ENCODE measurements at places on chromosomes 13 and 19.
A peak's percentile ranks its signal among the peaks of the same experiment; 100 is the strongest.

DNA sequence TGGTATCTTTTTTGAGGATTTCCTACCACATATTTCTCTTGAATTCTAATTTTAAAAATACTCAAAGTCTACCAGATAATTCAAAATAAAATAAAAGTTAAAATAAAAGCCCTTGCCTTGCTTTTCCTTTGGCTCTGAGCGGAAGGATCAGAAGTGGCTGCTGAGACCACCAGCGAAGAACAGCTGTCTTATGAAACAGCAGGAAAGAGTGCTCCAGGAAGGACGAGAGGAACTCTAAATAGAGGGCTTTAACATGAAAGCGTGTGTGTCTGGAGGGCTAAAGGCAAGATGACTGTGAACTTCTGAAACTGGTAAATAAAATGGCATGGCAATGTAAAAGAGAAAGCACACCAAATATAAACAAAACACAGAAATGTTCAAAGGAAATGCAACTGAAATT is 521.5 kb upstream of the SPRY2 start:
- peaks cover 13% of the 10 kb centered on the region for H3K4me1 ChIP-seq
- H3K27ac ChIP-seq, result no peak overlapping the region
- no peaks in the 10 kb centered on the region for H3K36me3 ChIP-seq
- H3K4me3 ChIP-seq, result no peak overlapping the region

DNA sequence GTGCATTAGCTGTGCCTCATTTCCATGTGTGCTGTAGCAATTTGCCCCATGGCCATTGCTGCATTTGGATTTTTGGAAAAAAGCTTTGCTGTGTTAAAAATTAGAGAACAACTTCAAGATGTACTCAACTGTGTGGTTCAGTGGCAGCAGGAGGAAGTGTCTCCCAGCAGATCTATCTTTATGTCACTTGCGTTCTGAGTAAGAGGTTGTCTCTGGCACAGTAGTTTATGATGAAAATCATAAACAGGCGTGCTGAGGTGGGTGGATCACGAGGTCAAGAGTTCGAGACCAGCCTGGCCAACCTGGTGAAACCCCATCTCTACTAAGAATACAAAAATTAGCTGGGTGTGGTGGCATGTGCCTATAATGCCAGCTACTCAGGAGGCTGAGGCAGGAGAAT is 29.0 kb upstream of the RNF17 start:
- H3K4me3 ChIP-seq, result no peak overlapping the region
- H3K4me1 ChIP-seq, result no peaks in the 10 kb centered on the region
- DNase-seq, result no peak
- H3K36me3 ChIP-seq, result no peaks in the 10 kb centered on the region
- no peak overlapping the region for H3K27ac ChIP-seq
- H3K27me3 ChIP-seq, result no peaks in the 10 kb centered on the region

DNA sequence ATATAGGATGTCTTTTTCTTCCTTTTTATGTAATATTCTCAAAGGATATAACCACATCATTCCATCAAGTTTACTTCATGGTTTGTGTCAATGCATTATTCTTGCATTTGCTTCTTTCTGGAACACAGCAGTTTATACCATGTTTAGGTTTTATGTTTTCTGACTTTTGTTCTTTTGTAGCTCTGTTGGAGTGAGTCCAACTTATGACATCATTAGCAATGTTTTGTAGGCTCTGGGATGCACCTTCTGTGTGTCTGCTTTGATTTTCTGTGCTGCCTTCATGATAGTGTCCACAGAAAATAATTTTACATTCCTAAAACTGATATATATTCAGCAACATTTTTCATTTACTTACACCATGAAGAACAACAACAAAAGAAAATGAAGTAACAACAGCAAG is 68.9 kb downstream of the SHISA2 start:
- H3K4me1 ChIP-seq, result peaks cover 45% of the 10 kb centered on the region
- H3K27me3 ChIP-seq, result no peaks in the 10 kb centered on the region
- DNase-seq, result no peak
- no peaks in the 10 kb centered on the region for H3K36me3 ChIP-seq

DNA sequence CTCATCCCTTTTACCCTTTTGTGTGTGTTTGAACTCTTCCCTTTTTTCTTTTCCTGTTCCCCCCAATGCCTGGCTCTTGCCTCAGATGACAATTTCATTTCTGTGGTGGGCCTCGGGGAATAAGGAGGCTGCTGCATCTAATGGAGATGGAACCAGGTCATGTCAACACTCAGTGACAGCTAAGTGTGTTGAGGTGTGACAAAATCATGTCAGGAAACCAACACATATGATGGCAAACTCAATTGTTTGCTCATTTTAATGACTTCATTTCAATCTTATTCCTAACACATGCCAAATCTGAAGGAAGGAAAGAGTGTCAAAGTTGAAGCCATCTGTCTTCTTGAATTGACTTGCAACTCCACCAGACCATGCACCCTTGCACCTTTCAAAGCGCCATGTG is 36.7 kb downstream of the TNFSF11 start:
- H3K27me3 ChIP-seq, result no peaks in the 10 kb centered on the region
- no peaks in the 10 kb centered on the region for H3K36me3 ChIP-seq
- H3K4me3 ChIP-seq, result no peak overlapping the region
- H3K4me1 ChIP-seq, result no peaks in the 10 kb centered on the region
- no peak for DNase-seq
- no peak overlapping the region for H3K27ac ChIP-seq

GRCh38 chr19:13071444-13072187 is 31.0 kb downstream of the LYL1 start:
- DNase-seq, result no peak
- H3K27ac ChIP-seq, result no peak overlapping the region
- no peaks in the 10 kb centered on the region for H3K36me3 ChIP-seq

- H3K27me3 ChIP-seq, result no peaks in the 10 kb centered on the region
- no peaks in the 10 kb centered on the region for H3K4me1 ChIP-seq
- no peak overlapping the region for H3K27ac ChIP-seq
- no peaks in the 10 kb centered on the region for H3K36me3 ChIP-seq
- no peak for DNase-seq
Measured at GRCh38 chr13:72199640-72200039, 332.6 kb upstream of the DACH1 start.

- H3K4me3 ChIP-seq, result no peak overlapping the region
- H3K4me1 ChIP-seq, result peaks cover 14% of the 10 kb centered on the region
- H3K27ac ChIP-seq, result no peak overlapping the region
- H3K36me3 ChIP-seq, result no peaks in the 10 kb centered on the region
Measured at GRCh38 chr19:28394725-28395124, 818.2 kb downstream of the UQCRFS1 start.

DNA sequence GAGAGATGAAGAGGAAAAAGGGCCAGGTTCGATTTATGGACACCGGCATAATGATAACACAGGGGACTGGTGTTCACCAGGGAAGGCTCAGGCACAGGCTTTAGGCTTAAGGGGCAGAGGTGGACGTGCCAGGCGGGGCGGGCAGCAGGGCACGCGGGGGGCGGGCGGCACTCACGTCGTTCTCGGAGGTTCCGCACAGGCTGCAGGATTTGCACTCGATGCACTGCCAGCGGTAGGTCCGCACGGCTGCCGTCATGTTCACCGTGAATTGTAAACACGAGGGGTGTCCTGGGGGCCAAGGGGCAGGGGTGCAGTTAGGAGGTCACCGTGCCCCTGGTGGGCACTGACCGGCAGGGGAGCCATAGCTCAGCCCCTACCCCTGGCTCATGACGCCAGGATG is 10.6 kb downstream of the DPF1 start:
- no peak overlapping the region for H3K27ac ChIP-seq
- H3K4me3 ChIP-seq, result no peak overlapping the region
- DNase-seq, result no peak
- no peaks in the 10 kb centered on the region for H3K27me3 ChIP-seq
- no peaks in the 10 kb centered on the region for H3K36me3 ChIP-seq

- no peak overlapping the region for H3K27ac ChIP-seq
- peaks cover 43% of the 10 kb centered on the region for H3K4me1 ChIP-seq
- peaks cover 11% of the 10 kb centered on the region for H3K27me3 ChIP-seq
- H3K4me3 ChIP-seq, result peak overlapping the region; percentile 30
Measured at GRCh38 chr13:109779876-109780510, 6.4 kb downstream of the IRS2 start.

DNA sequence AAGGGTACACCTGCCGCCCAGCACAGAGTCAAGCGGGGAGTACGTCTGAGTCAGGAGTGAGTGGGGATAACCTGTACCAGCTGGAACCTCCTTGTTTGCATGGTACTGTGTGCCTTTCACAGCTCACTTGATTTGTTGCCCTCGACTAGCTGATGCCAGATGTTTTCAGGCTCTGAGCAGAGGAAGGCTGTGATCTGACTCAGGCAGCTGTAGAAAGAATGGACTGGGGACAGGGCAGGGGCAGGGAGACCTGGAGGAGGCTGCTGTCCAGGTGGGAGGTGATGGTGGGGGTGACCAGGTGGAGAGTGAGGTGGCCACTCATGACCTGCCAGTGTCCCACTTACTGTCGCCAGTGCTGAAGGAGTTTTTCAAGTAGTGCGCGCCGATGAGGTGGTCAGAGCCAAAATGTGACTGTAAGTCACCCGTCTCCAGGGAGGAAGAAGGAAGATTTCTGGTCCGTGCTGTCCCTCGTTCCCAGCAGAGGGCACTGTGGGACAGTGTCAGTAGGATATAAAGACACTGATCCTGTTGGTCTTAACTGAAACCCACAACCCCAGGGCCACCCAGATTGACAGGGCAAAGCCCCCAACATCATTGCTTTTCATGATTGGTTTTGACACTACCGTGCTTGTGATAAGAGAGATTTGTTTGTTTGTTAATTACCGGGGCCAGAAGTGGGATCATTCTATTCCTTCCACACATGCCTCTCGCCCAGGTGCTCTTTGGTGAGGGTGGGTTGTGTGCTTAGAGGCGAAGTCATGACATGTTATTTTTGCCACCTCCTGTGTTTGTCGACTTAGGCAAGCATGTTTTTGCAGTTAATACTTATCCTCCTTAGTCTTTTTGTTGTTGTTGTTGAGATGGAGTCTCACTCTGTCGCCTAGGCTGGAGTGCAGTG is 128.4 kb downstream of the DPF1 start:
- no peaks in the 10 kb centered on the region for H3K27me3 ChIP-seq
- H3K27ac ChIP-seq, result peak overlapping the region; percentile 64
- H3K4me1 ChIP-seq, result no peaks in the 10 kb centered on the region
- H3K36me3 ChIP-seq, result peaks cover 10% of the 10 kb centered on the region

- H3K4me3 ChIP-seq, result no peak overlapping the region
- H3K27me3 ChIP-seq, result peaks cover 47% of the 10 kb centered on the region
- no peaks in the 10 kb centered on the region for H3K4me1 ChIP-seq
- H3K27ac ChIP-seq, result no peak overlapping the region
Measured at GRCh38 chr19:45345506-45345860, 4.9 kb downstream of the KLC3 start.

GRCh38 chr13:32150794-32151193 is 119.2 kb downstream of the FRY start:
- H3K27ac ChIP-seq, result no peak overlapping the region
- no peaks in the 10 kb centered on the region for H3K27me3 ChIP-seq
- H3K36me3 ChIP-seq, result no peaks in the 10 kb centered on the region
- no peak for DNase-seq
- no peaks in the 10 kb centered on the region for H3K4me1 ChIP-seq

GRCh38 chr13:110380359-110381028 is 73.4 kb downstream of the COL4A2 start:
- H3K4me3 ChIP-seq, result no peak overlapping the region
- H3K36me3 ChIP-seq, result no peaks in the 10 kb centered on the region
- H3K27me3 ChIP-seq, result no peaks in the 10 kb centered on the region
- H3K27ac ChIP-seq, result no peak overlapping the region
- H3K4me1 ChIP-seq, result peaks cover 3% of the 10 kb centered on the region
- DNase-seq, result no peak

DNA sequence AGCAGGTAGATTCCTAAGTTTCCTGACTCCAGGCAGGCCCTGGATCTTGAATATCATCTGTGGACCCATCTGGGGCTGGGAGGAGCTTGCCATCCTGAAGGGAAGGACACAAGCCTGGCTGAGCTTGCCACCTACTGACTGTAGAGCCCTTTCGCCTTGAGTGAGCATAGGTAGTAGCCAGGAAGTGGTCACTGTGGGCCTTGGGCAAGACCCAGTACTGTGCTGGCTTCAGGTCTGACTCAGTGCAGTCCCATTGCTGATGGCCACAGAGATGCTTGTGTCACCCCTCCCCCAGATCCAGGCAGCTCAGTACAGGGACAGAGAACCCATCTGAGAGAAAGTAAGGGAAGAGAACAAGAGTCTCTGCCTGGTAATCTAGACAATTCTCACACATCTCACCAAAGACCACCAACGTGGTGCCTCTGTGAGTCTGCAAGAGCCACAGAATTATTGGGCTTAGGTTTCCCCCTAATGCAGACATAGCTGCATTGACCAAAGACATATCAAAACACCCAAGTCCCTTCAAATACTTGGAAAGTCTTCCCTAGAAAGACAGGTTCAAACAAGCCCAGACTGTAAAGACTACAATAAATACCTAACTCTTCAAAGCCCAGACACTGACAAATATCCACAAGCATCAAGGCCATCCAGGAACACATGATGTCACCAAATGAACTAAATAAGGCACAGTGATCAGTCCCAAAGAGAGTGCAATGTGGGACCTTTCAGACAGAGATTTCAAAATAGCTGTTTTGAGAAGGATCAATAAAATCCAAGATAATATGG is 108.2 kb upstream of the WASF3 start:
- peaks cover 4% of the 10 kb centered on the region for H3K27me3 ChIP-seq
- no peak for DNase-seq
- no peaks in the 10 kb centered on the region for H3K36me3 ChIP-seq
- H3K4me3 ChIP-seq, result no peak overlapping the region
- no peaks in the 10 kb centered on the region for H3K4me1 ChIP-seq

GRCh38 chr19:41999878-42000208 is 5.8 kb upstream of the ATP1A3 start:
- H3K27ac ChIP-seq, result no peak overlapping the region
- no peak for DNase-seq
- peaks cover 75% of the 10 kb centered on the region for H3K27me3 ChIP-seq
- no peaks in the 10 kb centered on the region for H3K36me3 ChIP-seq

- H3K27me3 ChIP-seq, result no peaks in the 10 kb centered on the region
- no peaks in the 10 kb centered on the region for H3K36me3 ChIP-seq
- peaks cover 13% of the 10 kb centered on the region for H3K4me1 ChIP-seq
- no peak overlapping the region for H3K27ac ChIP-seq
- H3K4me3 ChIP-seq, result no peak overlapping the region
- DNase-seq, result no peak
Measured at GRCh38 chr13:42394711-42395085, 122.7 kb downstream of the AKAP11 start.

DNA sequence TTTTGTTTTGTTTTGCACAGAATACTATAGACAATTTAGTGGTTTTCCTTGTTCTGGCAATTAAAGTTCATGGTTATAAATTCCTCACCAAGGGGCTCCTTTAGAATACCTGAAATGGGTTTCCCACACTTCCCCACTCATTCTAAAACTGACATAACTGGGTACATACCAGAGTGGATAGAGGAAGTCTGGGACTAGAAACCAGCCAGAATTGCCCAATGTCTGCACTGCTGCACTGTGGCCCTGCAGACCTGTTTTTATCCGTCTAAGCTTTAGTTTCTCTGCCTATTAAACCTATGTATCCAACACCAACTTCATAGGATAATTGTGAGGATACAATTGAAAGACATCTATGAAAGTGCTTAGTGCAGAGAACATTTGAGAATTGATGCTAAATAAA is 498.6 kb downstream of the KCTD12 start:
- no peak overlapping the region for H3K4me3 ChIP-seq
- H3K27me3 ChIP-seq, result no peaks in the 10 kb centered on the region
- H3K27ac ChIP-seq, result no peak overlapping the region

- no peaks in the 10 kb centered on the region for H3K36me3 ChIP-seq
- no peak for DNase-seq
- H3K4me1 ChIP-seq, result no peaks in the 10 kb centered on the region
- H3K4me3 ChIP-seq, result no peak overlapping the region
- no peak overlapping the region for H3K27ac ChIP-seq
Measured at GRCh38 chr13:47904891-47905290, 96.2 kb downstream of the SUCLA2 start.

Data from neural progenitor cell (in vitro differentiated cells).